ENCODE measurements at places on chromosomes 1 and 21.

DNA sequence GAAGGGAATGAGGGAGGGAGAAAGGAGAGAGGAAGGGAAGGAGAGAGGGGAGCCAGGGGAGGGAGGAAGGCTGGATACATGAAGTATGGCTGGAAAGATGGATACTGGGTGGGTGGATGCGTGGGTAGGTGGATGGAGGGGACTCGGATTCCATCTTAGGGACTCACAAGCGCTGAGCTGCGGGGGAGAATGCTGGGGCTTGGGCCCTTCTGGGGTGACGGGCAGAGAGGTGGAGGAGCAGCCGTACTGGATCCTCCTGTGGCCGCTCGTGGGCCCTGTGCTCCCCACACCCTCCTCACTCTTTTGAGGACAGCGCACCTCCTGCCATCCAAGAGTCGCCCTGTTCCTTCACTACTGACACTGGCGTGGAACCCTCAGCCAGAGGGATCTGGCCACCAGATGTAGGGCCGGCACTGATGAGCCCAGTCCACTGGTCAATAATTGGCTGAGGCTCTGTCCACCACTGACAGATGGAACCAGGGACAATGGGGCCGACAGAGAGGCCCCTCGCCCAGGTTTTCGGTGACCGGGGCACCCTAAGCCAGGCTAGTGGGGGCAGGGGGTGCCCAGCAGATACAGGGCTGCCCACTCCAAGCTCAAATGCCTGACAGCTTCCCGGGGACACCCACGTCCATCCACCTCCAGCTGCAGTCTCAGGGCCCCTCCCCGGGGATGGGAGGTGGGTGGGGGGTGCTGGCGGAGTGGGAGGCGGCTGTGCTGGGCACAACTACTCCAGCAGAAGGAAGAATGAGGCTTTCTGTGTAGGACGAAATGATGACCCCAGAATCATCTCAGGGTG, 4.4 kb upstream of the ACTRT2 start:
- no peak for DNase-seq

GRCh38 chr1:51575406-51576084, 41.3 kb upstream of the OSBPL9 start:
- no peak for DNase-seq

- DNase-seq: no peak
These were observed 115.9 kb downstream of the HIVEP3 start for GRCh38 chr1:41802532-41803501.

DNA sequence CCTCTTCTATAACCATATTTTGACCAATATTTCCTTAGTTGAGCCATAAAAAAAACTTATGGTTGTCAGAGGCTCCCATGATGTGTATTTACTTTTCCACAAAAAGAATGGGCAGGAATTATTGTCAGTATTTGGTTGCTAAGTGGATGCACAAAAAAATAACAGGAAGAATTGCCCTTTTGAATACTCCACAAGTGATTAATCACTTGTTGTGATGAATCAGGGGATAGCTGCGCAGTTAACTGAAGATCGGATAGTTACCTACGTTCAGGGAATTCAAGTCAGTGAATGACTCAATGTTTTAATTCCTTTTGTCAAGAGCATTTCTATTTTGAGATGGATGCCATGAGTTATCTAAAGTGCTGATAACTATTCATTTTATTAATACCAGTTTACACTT, 785.2 kb upstream of the B3GALT2 start:
- no peak for DNase-seq

- DNase-seq: no peak
These were observed 742 bp upstream of the HSPA13 start for GRCh38 chr21:14383596-14384180.

- no peak for DNase-seq
These were observed 11.4 kb downstream of the FLG2 start for GRCh38 chr1:152348447-152348846.

DNA sequence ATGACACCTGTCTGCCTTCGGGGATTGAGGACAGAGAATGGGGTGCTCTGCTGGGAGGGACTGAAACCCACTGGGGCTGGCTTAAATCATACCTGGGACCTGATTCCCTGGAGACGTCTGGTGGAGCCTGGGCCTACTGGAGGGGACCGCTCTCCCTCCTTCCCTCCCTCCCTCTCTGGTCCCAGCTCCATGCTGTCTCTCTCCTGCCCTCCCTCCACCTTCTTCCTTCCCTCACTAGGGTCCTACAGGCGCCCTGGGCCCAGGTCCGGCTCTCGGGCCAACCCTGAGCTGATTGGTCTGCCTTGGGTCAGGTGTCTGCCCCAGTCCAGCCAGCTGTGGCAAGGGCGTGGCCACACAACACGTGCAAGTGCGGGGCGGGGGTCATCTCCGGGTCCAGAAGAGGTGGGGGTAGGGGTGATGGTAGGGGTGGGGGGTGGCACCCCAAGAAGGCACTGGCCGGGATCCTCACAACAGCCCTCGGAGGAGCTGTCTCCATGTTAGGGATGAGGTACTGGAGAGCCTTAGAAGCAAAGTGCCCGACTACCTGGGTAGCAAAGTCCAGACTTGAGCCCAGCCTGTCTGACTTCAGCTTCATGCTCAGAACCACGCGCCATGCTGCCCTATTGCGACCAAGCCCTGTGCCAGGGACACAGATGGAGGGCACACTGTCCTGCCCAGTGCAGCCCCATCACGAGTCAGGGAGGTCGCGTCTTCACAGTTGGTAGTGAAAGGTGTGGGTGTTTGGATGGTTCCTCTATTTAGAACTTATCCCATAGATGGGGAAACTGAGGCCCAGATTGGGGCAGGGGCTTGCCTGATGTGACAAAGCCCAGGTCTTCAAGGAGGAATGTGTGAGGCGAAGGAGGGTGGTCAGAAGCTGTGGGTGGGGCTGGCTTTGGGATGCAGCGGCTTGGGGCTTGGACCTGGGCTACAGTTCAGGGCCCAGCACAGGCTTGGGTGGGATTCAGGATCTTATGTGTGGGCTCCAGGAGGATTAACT, 574.1 kb downstream of the PTPRU start:
- DNase-seq: no peak

DNA sequence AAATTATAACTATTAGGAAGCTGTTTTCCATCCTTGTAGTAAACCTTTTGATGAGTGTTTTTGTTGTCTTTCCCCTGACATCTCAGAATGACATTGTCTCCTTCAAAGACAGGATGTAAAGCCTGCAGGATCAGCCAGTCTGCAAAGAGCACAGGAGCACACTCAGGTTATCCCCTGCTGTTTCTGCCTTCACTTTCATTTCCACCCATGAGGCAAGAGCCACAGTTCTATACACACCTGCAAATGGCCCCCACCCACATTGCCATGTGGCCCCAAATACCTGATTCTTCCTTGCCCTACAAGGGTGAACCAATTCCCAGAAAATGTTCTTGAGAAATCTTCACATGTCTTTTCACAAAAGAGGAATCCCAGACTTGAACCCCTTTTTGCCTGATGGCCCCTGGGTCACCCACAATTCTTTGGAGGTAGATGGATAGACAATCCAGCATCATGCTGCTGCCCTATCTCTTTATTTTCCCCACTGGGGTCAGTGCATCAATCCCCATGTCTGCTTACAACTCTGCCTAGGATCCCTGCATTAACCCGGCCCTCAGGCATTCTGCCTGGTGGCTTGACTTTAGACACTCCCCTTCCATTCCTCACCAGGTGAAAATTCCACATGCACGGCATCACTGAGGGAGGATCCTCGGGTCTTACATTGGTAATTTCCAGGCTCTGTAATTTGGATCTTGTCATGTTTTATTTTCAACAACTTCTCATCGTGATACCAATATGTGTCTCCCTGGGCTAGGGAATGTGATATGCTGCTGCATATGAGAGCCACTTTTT, 2.6 kb downstream of the FCRL3 start:
- DNase-seq: no peak

- no peak for DNase-seq
These were observed 92.7 kb downstream of the LEPR start for GRCh38 chr1:65512967-65513780.

DNA sequence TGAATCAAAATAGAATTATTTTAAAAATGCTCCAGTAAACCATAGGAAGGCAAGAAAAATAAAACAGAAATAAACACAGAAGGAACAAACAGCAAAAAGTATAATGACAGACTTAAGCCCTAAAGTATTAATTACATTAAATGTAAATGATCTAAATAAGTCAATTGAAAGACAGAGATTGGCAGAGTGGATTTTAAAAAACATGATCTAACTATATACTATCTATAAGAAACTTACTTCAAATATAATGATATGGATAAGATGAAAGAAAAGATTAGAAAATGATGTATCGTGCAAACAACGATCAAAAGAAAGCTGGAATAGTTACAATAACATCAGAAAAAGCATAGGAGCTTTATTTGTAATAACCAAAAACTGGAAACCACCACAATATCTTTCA, 90.8 kb downstream of the CAMK2N1 start:
- no peak for DNase-seq

GRCh38 chr1:39164256-39164655, 40.2 kb upstream of the MACF1 start:
- no peak for DNase-seq

DNA sequence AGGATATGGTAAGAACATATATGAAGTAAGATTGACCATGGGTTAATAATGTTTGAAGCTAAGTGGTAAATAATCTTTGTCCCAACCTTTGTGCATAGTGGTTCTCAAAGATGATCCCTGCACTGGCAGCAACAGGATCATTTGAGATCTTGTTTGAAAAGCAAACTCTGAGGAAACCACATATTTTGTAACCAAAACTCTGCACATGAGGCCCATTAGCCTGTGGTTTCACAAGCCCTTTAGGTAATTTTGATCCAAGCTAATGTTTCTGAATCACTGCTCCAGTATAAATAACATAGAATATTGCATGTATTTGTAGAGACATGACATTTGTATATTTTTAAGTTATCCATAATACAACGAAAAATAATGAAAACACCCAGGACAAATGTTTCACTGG, 147.9 kb upstream of the RGS18 start:
- DNase-seq: no peak

DNA sequence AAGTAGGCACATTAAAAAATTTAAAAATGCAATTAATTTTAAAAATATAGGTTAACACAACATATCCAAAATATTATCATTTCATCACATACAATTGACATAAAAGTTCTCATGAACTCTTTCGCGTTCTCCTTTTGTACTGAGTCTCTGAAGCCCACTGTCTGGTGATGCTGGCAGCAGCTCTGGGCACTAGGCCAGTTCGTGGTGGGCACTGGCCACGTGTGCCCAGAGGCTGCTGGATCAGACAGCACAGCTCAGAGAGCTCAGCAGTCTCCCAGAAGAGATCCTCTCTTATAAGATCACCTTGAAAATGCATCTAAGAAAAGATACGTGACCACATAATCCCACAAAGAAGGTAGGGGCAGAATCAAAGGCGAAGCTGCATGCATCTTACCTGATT, 9.9 kb downstream of the CEP104 start:
- DNase-seq: no peak

DNA sequence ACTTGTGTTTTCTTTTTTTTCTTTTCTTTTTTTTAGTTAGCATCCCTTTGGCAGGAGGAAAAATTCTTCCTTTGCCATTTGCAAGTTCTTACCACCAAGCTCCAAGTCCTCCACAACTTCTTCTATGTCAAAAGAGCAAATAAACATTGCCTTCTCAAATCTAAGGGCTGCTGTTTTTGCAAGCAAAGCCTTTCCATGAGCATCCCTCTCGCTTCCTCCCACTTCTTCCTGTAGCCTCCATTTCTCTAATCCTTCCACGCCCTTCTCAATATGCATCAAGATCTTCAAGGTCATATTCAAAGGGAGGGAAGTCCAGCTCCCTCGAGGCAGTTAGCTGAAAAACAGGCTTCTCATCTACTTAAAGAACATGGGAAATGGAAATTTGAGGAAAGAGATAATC, 147.1 kb downstream of the ADSS2 start:
- DNase-seq: no peak

GRCh38 chr1:22074803-22075202, 22.3 kb downstream of the CDC42 start:
- DNase-seq: no peak

GRCh38 chr1:34740161-34740868, 14.5 kb upstream of the GJB5 start:
- no peak for DNase-seq

DNA sequence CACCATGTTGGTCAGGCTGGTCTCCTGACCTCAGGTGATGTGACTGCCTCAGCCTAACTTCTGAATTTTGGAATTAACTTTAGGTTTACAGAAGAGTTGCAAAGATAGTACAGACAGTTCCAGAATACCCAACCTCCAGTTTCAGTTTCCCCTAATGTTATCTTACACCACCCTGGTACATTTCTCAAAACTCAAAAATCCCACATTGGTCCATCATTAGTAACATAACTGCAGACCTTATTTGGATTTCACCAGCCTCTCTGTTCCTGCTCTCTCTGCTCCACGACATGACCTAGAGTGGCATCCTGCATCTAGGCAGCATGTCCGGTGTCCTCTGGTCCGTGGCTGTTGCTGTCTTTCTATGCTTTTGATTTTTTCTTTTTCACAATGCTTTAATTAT, 5.0 kb upstream of the ZC3H12A start:
- DNase-seq: no peak

DNA sequence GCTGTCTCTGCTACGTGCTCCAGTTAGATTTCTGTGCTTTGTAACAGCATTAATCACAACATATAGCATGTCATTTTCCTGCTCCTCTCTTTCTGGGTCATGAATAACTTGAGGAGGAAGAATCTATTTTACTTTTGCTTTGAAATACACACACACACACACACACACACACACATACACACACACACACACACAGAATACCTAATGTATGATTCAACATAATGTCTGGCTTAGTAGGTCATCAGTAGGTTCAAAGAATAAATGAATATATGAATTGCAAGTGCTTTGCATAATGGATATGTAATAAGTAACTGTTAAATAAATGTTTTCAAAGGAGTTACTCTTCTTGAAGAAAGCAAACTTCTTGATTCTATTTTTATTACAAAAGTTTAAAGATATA, 249.0 kb downstream of the PDE4B start:
- no peak for DNase-seq

- DNase-seq: no peak
These were observed 630 bp upstream of the DBT start for GRCh38 chr1:100250264-100250663.

- DNase-seq: no peak
These were observed 1.3 kb downstream of the SRSF10 start for GRCh38 chr1:23978805-23979204.

GRCh38 chr1:200139661-200140250, 112.2 kb downstream of the NR5A2 start:
- no peak for DNase-seq

GRCh38 chr21:43701936-43702784, 16.8 kb upstream of the PDXK start:
- no peak for DNase-seq
